MCF 10A (cell line): ENCODE measurements at places on chromosomes 16 and 17. TPM values are rescaled to one million over a fixed set of nuclear protein-coding genes. Genes with fewer than 3 reads are reported as not detected.
A peak's percentile ranks its signal among the peaks of the same experiment; 100 is the strongest.

DNA sequence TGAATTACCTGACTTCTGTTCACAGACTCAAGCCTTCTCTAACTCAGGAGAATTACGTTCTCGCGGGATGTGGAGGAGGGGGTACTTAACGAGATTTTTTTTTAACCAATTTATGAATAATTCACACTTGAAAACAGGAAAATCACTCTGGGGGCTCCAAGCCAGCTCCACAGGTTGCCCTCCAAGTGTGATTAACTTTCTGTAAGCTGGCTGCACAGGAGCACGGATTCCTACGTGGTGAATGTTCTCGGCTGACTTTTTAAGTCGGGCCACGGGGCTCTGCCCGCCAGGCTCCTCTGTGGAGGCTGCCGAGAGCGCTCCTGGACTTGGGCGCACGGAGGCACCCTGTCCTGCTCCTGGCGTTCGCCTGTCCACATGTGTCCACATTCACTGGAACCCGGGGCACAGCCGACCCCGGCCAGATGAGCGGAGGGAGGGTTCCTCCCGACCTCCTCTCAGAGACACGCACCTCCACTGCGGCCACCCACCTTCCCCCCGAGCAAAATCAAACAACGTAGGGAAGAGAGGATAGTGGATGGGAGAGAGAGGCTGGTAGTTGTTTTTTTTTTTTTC lies 147.1 kb upstream of the CHMP6 start:
- no peak overlapping the region for H3K4me3 ChIP-seq
- no peaks in the 10 kb centered on the region for H3K27me3 ChIP-seq
- H3K27ac ChIP-seq, result no peak overlapping the region
- peaks cover 6% of the 10 kb centered on the region for H3K36me3 ChIP-seq

Gene STAT5B
- 29.8 and 32.6 TPM in 2 replicates for total RNA-seq

GRCh38 chr17:31744511-31744951 lies 114.5 kb downstream of the COPRS start:
- H3K27me3 ChIP-seq, result no peaks in the 10 kb centered on the region
- no peaks in the 10 kb centered on the region for H3K36me3 ChIP-seq
- no peaks in the 10 kb centered on the region for H3K4me1 ChIP-seq
- DNase-seq, result no peak
- H3K4me3 ChIP-seq, result no peak overlapping the region

Gene FOXL1
- total RNA-seq, result 4.7 and 4.9 TPM in 2 replicates

- H3K4me1 ChIP-seq, result peaks cover 7% of the 10 kb centered on the region
- no peak overlapping the region for H3K27ac ChIP-seq
Observed at GRCh38 chr17:73068322-73069153, 23.9 kb downstream of the SLC39A11 start.

DNA sequence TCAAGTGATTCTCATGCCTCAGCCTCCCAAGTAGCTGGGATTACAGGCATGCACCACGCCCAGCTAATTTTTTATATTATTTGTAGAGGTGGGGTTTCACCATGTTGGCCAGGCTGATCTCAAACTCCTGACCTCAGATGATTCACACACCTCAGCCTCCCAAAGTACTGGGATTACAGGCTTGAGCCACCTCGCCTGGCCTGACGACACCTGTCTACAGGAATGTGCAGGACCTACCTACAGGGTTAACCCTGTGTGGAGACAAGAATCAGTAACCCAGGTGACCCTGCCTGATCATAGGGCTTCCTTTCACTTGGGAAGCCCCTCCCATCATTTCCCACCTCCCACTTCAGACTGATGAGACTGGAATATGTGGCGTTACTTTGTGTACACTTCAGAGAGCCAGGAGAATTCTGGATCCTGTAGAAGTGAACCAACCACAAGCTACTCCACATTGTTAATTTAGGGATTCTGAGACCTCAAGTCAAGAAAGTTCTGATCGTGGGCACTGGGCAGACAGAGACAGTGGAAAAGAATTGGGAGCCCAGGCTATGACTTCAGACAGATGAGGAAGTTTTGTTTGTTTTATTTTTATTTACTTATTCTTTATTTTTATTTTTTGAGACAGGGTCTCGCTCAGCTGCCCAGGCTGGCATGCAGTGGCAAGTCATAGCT lies 5.7 kb upstream of the MILR1 start:
- H3K4me3 ChIP-seq, result no peak overlapping the region
- DNase-seq, result peak; percentile 24
- peaks cover 6% of the 10 kb centered on the region for H3K36me3 ChIP-seq
- H3K27me3 ChIP-seq, result no peaks in the 10 kb centered on the region

- H3K4me1 ChIP-seq, result no peaks in the 10 kb centered on the region
- H3K27ac ChIP-seq, result no peak overlapping the region
- peak; percentile 36 for DNase-seq
- no peak overlapping the region for H3K4me3 ChIP-seq
- H3K27me3 ChIP-seq, result no peaks in the 10 kb centered on the region
Observed at GRCh38 chr17:9529033-9529700, 46.5 kb downstream of the STX8 start.

Gene ATAD5
- 2.8 and 3.6 TPM in 2 replicates for total RNA-seq

- no peaks in the 10 kb centered on the region for H3K4me1 ChIP-seq
- H3K36me3 ChIP-seq, result no peaks in the 10 kb centered on the region
- no peak overlapping the region for H3K4me3 ChIP-seq
- H3K27ac ChIP-seq, result no peak overlapping the region
Observed at GRCh38 chr17:49928837-49929475, 40.0 kb upstream of the DLX4 start.

DNA sequence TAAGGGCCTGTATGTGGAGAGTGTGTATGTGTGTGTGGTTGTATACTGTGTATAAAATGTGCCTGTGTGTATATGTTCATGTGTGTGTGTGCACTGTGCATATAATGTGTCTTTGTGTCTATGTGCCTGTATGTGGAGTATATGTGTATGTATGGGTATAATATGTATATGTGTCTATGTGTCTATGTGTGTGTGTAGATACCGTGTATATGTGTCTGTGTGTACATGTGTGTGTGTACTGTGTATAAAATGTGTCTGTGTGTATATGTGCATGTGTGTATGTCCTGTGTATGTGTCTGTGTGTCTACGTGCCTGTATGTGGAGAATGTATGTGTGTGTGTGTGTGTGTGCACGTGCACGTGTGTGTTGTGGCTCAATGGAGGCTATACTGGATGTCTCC lies 200.4 kb upstream of the ZFHX3 start:
- no peaks in the 10 kb centered on the region for H3K36me3 ChIP-seq
- H3K4me3 ChIP-seq, result no peak overlapping the region
- H3K27ac ChIP-seq, result no peak overlapping the region
- H3K4me1 ChIP-seq, result no peaks in the 10 kb centered on the region

DNA sequence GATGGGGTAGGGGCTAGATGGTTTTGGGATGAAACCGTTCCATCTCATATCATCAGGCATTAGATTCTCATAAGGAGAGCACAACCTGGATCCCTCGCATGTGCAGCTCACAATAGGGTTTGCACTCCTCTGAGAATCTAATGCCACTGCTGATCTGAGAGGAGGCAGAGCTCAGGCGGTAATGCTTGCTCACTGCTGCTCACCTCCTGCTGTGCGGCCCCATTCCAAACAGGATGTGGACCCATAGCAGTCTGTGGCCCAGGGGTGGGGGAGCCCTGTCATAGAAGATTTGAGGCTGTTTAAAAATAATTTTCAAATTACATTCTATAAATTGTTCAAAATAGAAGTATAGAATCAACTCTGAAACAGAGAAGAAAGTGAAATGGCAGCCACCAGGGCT lies 50.8 kb downstream of the PHKB start:
- H3K4me3 ChIP-seq, result no peak overlapping the region
- no peak for DNase-seq
- H3K36me3 ChIP-seq, result peaks cover 52% of the 10 kb centered on the region
- no peak overlapping the region for H3K27ac ChIP-seq
- no peaks in the 10 kb centered on the region for H3K4me1 ChIP-seq

DNA sequence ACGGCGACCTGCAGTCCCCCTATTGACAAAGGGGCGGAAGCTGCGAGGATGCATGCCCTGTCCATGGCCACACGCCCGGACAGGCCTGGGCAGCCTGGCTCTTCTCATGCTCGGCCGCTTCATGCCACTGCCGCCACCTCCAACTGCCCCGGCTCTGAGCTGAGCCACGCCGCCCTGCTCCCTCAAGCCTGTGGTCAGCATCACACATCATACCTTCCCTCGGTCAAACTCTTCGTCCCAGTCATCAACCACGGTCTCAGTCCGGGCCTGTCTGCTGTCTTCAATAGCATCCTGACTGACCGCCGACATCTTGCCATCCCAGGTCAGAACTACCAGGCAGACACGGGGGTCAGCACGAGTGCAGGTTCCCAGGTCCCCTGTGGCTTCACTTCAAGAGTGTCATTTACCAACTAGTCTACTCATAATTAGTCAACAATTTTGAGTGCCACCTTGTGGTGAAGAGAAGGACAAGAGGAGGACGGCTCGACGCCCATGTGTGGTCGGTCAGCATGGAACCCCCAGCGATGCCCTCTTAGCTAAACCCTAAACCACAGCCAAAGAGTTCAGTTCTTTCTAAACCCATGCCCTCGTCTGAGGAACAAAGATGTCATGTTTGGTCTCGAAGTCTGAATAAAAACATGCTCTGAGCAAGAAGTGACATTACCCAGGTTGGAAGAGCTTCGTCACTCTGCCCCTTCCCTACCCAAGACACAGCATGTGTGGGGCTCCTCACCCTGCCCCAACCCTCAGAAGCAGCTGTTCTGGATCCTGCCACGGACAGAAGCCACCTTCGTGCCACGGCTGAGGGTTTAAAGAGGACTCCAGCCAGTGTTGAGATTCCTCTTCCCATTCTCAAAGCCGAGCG lies 16.9 kb upstream of the CYTH1 start:
- H3K4me1 ChIP-seq, result peaks cover 5% of the 10 kb centered on the region
- H3K36me3 ChIP-seq, result peaks cover 80% of the 10 kb centered on the region
- H3K4me3 ChIP-seq, result no peak overlapping the region
- H3K27me3 ChIP-seq, result no peaks in the 10 kb centered on the region
- H3K27ac ChIP-seq, result no peak overlapping the region
- DNase-seq, result peak; percentile 37

DNA sequence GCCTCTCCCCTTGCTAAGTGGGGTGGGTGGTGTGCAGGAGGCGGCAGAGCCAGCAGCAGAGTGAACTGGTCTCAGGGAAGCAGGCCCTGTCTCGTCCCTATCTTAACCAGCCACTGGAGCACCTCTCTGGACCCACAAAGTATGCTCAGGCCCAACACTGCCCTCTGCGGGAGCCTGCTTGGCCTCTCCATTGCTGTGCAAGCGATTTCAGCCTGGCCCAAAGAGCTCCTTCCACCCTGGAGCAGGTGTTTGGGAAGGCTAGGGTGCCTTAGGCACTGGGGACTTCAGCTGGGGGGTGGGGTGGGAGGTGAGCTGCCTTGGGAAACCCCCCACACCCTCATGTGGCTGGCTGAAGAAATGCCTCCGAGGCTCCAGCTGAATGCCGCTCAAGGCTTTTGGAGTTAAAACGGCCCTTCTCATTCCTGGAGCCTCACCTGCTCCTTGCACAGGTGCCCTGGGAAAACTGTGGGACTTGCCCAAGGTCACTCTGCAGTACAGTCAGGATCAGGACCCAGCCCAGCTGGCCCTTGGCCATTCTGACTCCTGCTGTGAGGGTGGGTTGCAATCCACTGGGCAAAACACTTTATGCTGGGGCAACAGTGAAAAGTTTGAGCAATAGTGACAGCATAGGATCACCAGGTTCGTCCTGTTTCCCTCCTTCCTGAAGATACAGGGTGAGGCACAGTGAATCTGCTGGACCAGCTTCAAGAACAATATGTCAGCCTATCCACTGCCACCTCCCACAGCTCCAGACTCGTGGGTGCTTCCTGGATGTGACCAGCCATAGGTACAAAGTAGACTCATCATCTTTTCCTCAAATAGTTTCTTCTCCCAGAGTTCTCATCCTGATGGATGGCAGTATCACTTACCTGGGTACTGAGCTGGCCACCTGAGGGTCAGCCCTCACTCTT lies 5.9 kb upstream of the UBE2O start:
- H3K36me3 ChIP-seq, result no peaks in the 10 kb centered on the region
- H3K27me3 ChIP-seq, result no peaks in the 10 kb centered on the region
- peak; percentile 72 for DNase-seq
- no peaks in the 10 kb centered on the region for H3K4me1 ChIP-seq
- no peak overlapping the region for H3K27ac ChIP-seq

DNA sequence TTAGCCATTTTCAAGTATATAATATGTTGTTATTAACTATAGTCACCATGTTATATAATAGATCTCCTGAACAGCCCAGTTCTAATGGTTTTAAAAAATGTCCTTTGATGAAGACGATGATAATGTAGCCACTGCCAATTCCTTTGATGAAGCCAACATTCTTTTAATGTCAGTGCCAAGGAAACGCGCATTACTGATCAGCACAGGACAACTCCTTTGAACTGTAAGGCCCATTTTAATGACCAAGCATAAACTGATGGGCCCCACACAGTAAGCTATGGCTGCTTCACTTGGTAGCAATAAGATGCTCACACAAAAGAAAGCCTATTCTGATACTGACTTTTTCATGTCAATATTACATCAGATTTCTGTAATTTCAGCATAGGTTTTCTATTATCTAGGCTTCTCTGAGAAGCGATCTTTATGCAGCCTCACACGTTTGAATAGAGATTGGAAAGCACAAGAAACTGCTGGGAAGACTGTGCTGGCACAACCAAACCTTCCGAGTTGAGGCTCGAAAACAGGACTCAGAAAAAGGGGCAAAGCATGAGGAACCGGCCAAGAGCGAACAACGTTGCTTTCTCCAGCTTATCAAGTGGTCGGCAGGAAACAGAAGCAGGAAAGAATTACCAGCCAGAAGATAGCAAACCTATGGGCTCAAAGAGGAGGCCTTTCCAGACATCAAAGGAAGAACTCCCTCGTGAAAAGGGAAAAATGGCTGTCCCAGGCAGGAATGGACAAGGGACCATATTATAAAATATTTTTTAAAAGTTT lies 19.4 kb downstream of the ERN1 start:
- H3K4me3 ChIP-seq, result no peak overlapping the region
- H3K4me1 ChIP-seq, result peaks cover 49% of the 10 kb centered on the region
- peaks cover 22% of the 10 kb centered on the region for H3K36me3 ChIP-seq
- DNase-seq, result no peak

Gene CDK12
- total RNA-seq, result 71.1 and 71.3 TPM in 2 replicates

GRCh38 chr17:57956291-57957119 lies 1.3 kb upstream of the CUEDC1 start:
- no peak overlapping the region for H3K27ac ChIP-seq
- peaks cover 16% of the 10 kb centered on the region for H3K4me1 ChIP-seq
- peak overlapping the region; percentile 64 for H3K4me3 ChIP-seq
- DNase-seq, result no peak
